ENCODE measurements at places on chromosomes 11 and 22.

GRCh38 chr11:62713343-62713742 is 5.9 kb downstream of the GNG3 start:
- no peak for DNase-seq

DNA sequence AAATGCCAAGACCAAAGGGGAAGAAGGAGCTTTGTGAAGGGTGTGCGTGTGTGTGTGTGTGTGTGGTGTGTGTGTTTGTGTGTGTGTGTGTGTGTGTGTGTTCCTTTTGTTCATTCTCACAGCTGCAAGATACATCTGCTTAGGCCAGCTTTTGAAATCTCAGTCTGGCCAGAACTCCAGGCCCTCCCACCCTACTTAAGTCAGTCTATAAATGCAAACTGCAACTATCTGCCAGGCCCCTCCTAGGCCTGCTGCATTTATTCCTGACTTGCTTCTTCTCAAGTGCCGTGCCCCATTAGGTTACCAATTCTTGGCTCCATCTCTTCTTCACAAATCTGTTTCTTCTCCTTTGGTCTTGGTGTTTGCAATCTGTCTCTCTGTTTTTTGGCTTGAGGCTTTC is 21.6 kb upstream of the RIC3 start:
- no peak for DNase-seq

GRCh38 chr11:134052988-134053945 is 15.6 kb upstream of the JAM3 start:
- DNase-seq = no peak

GRCh38 chr11:1994121-1994520 is 3.5 kb downstream of the H19 start:
- no peak for DNase-seq

DNA sequence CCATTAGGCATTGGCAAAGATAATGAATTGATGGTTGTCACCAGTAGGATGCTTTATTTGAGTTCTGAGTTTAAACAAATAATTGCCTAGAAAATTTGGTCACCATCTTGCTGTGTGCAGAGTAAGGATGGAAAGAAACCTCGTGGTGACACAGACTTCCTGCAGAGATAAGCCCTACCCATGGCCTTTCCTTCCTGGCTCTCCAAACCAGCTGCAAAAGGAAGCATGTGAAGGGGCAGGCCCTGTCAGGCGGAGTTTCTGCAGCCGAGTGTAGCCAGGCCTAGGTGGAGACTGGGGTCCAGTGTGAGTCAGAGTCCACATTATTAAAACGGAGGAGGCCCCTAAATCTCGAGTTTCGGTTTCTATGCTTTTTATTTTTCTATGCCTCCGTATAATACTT is 83.1 kb upstream of the ADSL start:
- no peak for DNase-seq

DNA sequence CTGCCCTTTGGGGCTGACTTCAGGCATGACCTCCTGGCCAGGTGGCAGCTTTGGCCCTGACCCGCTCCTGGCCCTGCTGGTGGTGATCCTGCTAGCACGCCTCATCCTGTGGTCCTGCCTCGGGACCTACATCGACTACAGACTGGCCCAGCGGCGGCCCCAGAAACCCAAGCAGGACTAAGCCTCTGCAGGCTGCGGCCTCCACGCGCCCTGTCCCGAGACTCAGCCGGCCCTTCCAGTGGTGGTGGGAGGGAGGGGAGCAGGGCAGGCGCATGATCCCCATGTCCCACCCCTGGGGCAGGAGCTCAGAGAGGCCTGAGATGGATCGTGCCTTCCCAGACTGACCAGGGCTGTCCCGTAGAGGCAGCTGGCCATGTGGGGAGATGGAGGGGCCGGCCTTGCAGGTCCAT is 2.1 kb downstream of the SMIM38 start:
- no peak for DNase-seq

- no peak for DNase-seq
These were observed 17.9 kb downstream of the TMEM218 start for GRCh38 chr11:125093502-125093901.

DNA sequence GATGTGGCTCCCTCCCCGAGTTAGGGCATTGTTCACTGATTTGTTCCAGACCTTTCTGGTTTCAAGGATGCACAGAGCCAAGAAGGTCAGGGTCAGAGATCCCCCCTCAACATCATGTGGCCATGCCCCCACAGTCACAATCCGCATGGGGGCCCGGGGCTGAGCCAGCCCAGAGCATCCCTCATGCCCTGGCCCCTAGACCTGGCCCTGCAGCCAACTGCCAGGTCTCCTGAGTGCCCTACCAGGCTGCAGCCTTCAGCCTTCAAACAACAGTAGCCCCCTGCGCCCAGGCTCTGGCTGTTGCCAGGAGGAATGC is 142.4 kb downstream of the CRYBB2 start:
- no peak for DNase-seq

GRCh38 chr11:132851247-132851646 is 681.1 kb downstream of the OPCML start:
- DNase-seq = no peak

DNA sequence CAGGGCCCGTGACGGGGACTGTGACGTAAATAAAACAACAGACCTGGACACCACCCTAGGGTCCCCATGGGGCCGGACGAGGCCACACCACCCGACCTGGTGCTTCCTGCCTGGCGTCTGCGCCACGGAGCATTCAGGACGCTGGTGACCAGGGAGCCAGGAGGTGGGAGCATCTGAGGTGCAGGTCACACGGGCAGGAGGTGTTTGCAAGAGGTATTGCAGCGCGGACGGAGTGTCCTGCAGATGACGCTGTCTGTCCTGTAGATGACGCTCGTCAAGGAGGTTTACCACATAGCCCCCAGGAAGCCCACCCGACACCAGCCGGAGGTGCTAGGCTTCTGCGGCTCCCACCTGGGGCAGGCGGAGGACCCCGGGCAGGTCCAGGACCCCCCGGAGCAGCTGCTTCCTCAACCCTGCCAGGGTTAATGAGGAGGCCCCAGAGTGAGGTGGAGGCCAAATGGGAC is 986 bp upstream of the MUC5B start:
- no peak for DNase-seq

DNA sequence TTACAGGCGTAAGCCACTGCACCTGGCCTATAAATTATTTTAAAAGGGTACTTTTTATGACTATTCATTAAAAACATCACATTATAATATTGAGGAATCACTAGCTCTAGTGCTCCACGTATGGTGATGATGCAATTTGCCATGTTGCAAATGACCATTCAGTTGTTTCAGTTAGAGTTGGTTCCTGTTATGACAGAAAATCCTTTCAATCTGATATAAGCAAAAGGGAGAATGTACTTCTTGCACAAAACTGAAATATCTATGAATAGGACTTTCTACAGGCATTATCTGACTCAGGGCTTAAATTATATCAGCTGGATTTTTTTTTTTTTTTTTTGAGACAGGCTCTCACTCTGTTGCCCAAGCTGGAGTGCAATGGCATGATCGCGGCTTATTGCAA is 45.6 kb upstream of the RRM1 start:
- no peak for DNase-seq

- no peak for DNase-seq
These were observed 107.9 kb downstream of the BBOX1 start for GRCh38 chr11:27148506-27148905.

GRCh38 chr11:65290448-65291165 is 24.1 kb upstream of the CDC42EP2 start:
- no peak for DNase-seq

DNA sequence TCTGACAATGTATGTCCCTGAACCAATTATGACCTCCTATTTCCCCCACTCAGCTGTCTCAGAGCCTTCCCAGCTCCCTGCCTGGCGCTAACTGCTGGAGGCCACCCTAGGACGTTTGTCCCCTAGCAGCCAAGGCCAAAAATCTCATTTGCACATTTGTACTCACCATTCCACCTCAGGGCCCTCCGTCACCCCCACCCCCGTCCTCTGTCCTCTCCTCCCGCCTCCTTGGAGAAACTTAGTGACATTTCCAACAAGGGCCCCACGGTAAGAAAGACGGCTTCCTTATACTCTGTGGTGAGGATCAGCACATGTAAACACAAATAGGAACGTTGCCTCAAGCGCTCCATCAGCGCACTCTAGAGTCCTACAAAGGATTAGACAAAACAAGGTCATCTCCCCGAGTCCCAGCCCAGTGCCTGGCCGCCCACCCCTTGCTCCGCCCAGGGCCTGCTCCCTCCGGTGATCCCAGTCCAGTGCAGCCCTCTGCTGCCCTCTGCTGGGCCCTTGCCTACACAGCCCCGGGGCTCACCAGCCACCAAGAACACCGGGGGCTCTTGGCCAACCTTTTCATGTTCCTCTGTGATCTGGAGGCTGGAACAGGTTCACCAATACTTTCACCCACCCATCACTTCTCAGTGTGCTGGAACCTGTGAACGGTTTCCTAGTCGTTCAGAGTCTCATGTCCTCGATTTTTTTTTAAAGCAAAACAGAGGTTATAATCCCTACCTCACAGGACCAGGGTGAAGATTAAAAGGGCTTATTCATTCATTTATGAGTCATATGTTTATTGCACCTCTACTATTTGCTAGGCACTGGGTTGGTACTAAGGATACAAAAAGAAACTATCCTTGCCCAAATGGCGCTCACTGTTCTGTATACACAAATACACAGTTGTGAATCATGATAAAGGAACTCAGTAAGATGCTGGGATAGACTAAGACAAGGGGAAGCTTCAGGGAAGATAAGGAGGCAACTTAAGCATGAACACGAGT is 15.3 kb upstream of the CTR9 start:
- DNase-seq = peak; percentile 96

- DNase-seq = no peak
These were observed 2.0 kb downstream of the OR52W1 start for GRCh38 chr11:6200975-6201374.

GRCh38 chr11:74434528-74434927 is 32.8 kb downstream of the KCNE3 start:
- DNase-seq = no peak

GRCh38 chr11:119888119-119888518 is 159.1 kb upstream of the NECTIN1 start:
- no peak for DNase-seq

DNA sequence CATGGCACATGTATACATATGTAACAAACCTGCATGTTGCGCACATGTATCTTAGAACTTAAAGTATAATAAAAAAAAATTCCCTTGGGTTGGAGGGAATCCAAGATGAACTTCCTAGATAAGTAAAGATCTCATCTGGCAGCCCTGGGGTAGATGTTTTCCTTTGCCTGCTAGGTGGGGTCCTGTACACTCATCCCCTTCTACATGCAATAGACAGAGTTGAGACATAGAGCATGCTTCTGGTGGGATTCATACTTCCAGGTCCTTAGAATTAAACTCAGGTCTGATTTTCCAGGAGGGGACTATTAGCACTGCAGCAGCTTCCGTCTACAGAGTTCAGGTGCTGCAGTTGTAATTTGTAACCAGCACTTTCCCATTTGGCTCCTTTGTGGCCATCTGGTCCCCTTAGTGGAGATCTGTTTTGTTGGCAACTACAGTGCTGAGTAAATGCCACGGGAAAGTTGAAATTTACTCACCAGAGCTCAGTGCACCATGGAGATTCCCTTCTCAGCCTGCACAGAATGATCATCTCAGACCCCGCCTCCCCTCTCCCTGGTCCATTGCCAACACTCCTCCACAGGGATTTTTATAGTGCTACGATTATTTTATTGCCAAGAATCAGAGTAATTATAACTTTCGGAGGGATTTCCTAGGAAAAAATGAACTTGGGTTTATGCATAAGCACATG is 220.1 kb upstream of the E2F8 start:
- DNase-seq = peak; percentile 78

DNA sequence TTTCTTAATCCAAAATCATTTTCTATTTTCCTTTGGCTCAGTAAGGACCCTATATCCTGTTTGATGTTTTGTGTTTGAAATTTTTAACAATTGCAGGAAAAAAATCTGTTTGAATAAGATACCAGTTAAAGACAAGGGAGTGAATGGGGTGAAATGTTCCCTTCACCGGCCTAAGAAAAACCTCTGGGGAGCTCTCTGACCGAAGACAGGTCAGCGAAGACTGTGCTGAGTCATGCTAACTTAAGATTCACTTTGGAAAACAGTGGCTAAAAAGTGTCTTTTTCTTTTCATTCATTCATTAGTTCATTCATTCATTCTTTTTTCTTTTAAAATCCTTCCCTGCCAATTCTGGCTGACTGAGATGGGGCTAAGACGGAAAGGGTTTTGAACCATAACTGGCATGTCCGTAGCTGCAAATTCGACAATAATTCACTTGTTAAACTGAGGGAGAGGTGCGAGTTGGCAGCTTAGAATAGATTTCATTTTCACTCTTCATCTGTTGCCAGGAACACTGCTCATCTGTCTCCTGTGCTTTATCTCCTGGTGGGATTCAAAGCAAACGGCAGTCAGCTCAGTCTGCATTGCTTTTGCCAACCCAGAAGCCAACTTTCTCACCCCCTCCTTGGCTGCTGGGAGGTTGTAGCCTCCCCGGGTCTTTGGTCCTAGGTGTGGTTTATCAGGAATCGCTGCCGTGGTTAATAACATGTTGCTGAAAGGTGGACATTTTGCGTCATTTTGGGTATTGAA is 434.0 kb upstream of the LARGE1 start:
- no peak for DNase-seq

GRCh38 chr22:18990355-18991137 is 54.5 kb upstream of the PRODH start:
- no peak for DNase-seq

GRCh38 chr11:81874635-81875034 is 859.0 kb downstream of the FAM181B start:
- DNase-seq = peak; percentile 37

DNA sequence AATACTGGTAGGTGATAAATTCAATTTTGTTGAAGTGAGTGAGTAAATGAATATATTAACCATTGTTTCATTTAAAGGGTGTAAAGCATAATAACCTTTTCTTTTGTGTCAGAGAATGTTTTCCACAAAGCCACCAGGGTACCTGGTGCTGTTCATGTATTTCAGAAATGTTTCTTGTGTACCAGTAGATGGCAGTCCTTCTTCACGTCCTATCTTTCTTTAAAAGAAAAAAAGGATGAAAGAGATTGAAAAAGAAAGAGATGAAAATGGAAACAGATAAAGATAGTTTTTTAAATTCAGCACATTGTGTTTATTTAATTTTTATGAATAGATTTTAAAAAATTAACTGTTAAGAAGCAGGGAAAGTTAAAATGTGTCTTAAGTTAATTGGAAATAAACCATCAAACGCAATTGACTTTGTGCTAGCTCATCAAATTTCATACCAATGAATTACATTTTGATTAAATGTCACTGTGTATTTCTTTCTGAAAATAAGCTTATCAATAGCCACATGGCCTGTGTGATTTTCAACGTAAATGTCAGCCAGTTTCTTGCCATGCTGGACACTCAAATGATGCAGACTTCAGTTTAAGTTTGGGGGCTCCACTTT is 65.5 kb upstream of the CHORDC1 start:
- DNase-seq = peak; percentile 51

Data from NCI-H446 (cell line).